Smooth muscle cell of trachea (primary cell): ENCODE measurements at places on chromosomes 12 and 14. TPM values are rescaled to one million over a fixed set of nuclear protein-coding genes. Genes with fewer than 3 reads are reported as not detected.

MYH6 gene
- total RNA-seq = not detected in 2 replicates

ANO2 gene
- 0.44 TPM in 1 of 2 replicates, not detected in the other for total RNA-seq

DAO gene
- total RNA-seq = not detected in 2 replicates

ACOT6 gene
- not detected in 2 replicates for total RNA-seq

DNAH10 gene
- 0.15 and 0.17 TPM in 2 replicates for total RNA-seq
